ENCODE measurements at places on chromosomes 3 and 15.

GRCh38 chr15:69046781-69047180 lies 32.3 kb downstream of the NOX5 start:
- DNase-seq: no peak

- no peak for DNase-seq
Observed at GRCh38 chr15:97210277-97210676, 750.2 kb upstream of the ARRDC4 start.

- no peak for DNase-seq
Observed at GRCh38 chr3:153767601-153768560, 353.3 kb upstream of the ARHGEF26 start.

- no peak for DNase-seq
Observed at GRCh38 chr3:69357196-69357595, 28.7 kb downstream of the FRMD4B start.

DNA sequence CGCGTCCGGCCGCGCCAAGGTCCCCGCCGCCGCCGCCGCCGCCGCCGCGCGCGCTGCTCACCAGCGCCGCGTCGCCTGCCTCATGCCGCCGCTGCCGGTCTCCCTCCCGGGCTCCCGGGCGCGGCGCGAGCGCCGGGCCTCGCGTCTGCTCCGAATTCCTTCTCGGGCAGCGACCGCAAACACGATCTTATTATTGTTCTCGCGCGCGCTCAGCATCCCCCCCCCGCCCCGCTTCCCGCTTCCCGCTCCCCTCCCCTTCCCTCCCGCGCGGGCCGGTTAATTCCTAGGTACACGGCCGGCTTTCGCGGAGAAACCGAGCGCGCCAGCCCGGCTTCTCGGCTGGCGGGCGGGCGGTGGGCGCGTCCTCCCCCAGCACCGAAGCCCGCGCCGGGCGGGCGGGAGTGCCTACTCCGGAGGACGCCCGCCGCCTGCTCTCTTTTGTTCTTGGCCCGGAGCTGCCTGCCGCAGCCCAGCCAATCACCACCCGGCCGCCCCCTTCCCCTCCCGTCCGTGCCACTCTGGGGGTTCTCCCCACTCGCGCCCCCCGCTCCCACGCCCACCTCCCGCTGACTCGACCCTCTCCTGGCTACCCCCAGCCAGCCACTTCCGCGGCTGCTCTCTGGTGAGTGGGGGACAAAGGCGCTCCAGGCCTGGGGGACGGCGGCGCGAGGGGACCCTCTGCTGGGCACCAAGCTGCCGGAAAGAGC lies at the start of gene HDGFL3:
Gene HDGFL3, minus strand, starts transcription at position 164 of the 707 bp plus-strand sequence. CDS start 409 bp downstream, outside the sequence.
- peak; percentile 77 for DNase-seq

GRCh38 chr3:172247525-172248274 lies 200.6 kb downstream of the GHSR start:
- no peak for DNase-seq

- peak; percentile 65 for DNase-seq
Observed at GRCh38 chr3:100402256-100402655, 917 bp downstream of the LNP1 start.

GRCh38 chr3:112061152-112061551 lies 25.0 kb upstream of the C3orf52 start:
- DNase-seq: peak; percentile 7

DNA sequence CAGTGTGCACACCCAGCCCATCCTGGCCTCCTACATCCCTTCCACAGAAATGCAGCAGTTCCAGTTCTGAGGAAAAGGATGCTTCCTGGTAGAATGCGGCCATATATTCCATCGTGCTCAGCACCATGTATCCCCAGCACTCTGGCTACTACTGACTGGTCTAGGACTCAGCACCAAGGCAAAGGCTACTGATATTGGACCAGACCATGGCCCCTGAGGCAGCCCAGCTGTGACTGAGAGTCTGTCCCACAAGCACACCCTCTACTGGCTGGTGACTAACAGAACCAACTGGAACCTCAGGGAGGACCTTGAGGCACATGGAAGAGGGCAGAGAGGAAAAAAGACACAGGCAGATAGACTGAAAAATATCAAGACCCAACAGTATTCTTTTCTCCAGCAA lies 30.0 kb downstream of the TARS3 start:
- DNase-seq: no peak

DNA sequence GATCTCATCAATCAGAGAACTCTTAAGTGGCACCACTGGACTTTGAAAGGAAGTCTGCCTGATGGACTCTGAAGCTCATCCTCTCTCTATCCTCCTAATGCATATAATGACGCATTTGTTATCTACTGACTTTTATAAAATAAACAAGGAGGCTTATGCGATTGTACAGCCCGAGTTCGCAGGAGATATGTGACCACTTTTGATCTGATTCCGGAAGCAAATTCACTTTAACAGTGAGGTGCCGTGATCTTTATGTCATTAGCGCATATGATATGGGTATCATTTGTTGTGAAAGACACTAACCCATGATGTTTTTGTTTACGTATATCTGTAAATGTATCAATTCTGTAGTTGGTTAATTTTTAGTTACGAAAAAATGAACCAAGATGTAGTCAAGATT lies 427 bp upstream of the RNF111 start:
- DNase-seq: no peak

DNA sequence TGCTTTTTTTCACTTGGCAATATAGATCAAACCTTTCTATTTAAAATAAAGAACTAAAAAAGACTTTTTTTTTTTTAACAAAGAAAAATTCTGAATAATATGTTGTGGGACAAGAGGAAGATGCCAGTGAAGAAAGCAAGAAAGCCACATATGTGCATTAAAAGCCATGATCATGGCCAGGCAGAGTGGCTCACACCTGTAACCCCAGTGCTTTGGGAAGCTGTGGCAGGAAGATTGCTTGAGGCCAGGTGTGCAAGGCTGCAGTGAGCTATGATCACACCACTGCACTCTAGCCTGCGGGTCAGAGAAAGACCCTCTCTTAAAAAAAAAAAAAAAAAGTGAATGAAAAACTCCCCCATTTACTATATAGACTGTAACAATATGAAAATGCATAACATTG lies 23.9 kb downstream of the C2CD4B start:
- no peak for DNase-seq

DNA sequence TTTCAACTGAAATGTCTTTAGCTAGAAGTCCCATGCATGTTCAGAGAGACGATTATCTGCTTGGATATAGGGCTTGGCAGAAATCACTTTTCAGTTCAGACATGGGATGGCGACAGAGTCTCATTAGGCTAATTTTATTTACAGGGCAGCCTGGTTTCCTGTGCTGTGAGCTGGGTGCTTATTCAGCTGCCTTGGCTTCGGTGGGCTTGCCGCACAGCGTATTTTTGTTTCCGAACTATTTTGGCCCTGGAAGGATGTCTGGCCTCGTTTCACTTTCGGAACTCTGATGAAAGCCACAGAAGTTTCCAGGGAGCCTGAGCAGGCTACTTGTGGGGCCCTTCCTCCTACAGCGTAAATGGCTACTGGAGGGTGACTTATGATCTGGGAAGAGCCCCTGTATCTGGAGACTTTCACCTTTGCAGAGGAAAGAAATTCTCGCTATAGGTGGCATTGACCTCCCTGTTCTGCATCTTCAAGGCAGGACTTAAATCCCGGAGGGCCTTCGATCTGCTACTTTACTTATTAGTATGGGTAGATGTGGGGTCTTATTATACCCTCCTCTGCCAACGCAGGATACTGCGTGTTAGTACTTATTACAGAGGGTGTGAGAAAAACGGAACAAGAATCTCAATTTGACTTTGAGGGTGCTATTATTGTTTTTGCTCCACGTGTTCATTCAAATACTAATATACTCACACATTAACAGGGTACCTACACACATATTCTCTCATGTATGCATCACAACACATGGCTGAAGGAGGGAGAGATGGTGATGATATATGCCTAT lies 364.0 kb upstream of the RBMS3 start:
- peak; percentile 73 for DNase-seq

DNA sequence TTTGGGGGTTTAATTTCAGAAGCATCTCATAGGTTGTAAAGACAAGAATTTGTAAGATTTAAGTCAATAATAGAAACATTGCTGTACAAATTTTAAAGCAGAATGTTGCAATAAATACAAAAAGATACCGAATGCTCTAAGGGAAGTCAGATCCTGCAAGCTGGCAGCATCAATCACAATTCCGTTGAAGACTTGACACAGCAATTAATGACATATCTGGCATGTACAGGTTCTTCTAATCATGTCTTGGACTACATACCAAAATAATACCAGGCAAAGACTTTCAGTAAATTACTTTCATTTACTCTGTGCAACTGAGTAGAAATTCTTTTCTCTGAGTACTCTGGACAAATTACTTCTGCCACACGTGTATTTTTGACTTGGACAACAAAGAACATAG lies 54.0 kb upstream of the CDIN1 start:
- DNase-seq: no peak

DNA sequence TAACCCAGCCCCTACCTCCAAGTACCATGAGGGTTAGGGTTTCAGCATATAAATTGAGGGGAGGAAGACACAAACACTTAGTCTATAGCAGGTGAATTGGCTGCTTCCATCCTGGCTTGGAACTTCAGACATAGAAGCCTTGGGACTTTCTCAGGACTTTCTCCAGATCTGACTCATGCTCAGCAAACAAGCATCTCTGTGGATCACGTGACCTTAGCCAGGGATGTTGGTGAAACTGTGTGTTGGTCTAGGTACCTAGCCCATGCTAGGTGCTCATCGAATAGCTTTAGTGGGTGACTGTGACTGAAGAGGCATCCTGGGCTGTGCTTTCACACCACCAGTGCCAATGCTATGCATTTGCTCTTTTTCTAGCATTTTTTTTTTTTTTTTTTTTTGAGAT lies 58.9 kb downstream of the CD47 start:
- DNase-seq: no peak

DNA sequence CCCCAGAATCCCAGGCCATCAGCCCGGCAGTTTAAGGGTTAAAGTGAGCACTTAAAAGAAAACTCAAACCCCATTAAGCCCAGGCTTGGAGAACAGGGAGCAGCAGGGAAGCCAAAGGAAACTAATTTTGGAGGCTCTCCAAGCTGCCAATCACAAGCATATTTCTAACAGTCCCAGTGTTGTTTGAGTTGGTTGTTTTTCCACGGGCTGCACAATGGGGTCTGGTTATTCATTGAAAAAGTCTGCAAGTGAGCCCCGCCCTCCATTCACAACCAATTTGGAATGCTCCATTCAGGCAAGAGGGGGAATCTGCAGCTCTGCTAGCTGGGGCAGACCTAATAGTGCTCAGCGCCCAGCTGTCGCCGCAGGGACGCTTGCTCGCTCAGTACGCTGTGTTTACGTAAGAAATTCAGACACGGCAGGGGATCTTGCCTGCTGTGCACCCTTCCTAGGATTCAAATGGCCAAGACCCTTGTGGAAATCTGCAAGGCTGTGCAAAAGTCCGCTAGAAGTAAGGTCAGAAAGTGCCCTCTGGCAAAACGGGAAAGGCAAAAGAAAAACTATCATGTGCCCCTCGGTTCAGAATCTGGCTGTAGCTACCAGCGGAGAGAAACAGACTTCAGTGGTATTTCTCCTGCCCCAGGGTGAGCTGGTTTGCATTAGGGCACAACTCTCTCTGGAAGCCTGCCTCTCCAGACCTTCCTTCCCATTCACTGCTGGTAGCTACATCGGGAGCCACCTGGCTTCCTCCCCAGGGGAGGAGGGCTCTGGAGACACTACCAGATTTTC lies 11.0 kb downstream of the ETV5 start:
- DNase-seq: peak; percentile 79

DNA sequence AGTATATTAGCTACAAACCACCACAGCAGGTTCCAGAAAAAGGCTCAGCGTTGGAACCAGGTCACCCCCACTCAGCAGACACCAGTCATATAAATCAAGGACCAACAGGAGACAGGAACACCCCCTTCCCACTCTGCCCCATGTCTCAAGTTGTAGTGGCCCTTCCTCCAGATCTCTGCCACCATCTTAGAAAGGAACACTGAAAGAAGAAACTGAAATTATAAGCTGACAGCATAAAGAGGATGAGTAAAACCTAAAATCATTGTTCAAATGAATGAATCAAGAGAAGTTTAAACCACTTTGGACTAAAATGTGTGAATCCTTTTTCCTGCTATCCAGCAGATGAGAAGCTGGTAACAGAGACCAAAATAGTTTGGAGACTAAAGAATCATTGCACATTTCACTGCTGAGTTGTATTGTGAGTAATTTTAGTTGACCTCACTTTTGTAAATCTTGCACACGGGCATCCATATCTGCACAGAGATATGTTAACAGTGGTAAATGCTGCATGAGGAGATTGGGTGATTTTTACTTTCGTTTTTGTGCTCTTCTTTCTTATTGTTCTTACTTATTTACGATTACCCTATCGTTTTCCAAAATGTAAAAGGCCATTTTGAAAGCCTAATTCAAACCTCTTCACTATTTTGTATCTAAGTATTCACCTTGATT lies 19.8 kb downstream of the CCR3 start:
- DNase-seq: no peak

DNA sequence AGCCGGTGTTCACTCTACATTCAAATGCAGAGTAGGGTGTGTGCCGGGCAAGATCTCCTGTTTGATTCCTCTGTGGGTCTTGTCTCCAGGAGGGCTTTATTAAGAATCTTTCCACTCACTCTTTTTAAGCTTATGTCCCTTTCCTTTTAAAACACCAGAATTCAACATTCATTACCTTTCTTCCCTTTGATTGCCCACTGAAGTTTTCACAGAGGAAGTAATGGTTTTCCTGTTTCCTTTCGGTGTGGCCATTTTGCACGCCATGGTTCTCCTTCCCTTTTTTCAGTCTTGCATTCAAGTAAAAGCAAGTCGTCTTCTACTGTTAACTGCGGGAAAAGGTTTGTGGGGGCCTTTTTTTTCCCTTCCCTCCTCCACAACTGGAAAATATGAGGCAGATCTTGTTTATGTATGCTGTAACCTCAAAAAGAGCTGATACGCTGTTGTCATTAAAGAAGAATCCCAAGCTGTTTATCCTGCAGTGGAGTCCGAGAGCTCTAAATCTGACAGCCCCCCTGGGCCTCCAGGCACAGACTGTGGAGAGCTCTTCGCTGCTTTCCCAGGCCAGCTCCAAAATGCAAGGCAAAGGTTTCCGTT lies 40.5 kb downstream of the FILIP1L start:
- DNase-seq: peak; percentile 88

DNA sequence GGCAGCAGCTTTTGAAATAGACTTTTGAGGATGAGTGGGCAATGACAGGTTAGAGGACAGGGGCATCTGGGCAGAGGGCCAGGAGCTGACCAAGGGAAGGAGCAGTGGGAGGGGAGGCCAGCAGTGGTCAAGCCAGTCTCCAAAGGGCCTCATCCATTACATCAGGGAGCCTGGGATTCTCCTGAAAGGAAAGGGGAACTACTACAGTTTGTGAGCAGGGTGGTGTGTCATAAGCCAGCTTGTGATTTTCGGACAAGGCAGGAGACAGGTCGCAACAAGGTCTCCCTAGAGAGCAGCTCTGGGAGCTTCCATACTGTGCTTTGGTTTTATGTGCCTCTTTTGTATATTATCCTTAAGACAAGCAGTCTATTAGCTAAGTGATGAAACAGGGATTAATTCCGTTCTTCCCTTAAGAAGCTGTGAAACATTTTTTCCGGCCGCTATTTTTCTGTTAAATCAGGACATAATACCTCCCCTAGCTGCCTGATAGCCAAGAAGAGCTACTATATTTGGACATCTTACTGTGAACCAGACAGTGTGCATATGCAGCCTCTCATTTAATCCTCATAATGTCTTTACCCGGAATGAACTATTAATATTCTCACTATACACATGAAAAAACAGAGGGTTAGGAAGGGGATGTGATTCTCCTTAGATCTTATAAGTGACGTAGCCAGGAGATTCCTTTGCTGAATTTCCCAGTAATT lies 46.4 kb downstream of the C2CD4B start:
- DNase-seq: no peak

GRCh38 chr3:161950318-161950868 lies 453.8 kb downstream of the OTOL1 start:
- no peak for DNase-seq
